Activated CD4-positive, alpha-beta T cell treated with anti-CD3 and anti-CD28 coated beads for 36 hours (primary cell): ENCODE measurements at places on chromosomes 16 and 17. TPM values are rescaled to one million over a fixed set of nuclear protein-coding genes. Genes with fewer than 3 reads are reported as not detected.

- DNase-seq: no peak
- no peaks in the 10 kb centered on the region for H3K27me3 ChIP-seq
- H3K27ac ChIP-seq: peak overlapping the region; percentile 29
- H3K36me3 ChIP-seq: no peaks in the 10 kb centered on the region
- peaks cover 26% of the 10 kb centered on the region for H3K4me1 ChIP-seq
Measured at GRCh38 chr17:50947782-50948543, 81.8 kb upstream of the TOB1 start.

DNA sequence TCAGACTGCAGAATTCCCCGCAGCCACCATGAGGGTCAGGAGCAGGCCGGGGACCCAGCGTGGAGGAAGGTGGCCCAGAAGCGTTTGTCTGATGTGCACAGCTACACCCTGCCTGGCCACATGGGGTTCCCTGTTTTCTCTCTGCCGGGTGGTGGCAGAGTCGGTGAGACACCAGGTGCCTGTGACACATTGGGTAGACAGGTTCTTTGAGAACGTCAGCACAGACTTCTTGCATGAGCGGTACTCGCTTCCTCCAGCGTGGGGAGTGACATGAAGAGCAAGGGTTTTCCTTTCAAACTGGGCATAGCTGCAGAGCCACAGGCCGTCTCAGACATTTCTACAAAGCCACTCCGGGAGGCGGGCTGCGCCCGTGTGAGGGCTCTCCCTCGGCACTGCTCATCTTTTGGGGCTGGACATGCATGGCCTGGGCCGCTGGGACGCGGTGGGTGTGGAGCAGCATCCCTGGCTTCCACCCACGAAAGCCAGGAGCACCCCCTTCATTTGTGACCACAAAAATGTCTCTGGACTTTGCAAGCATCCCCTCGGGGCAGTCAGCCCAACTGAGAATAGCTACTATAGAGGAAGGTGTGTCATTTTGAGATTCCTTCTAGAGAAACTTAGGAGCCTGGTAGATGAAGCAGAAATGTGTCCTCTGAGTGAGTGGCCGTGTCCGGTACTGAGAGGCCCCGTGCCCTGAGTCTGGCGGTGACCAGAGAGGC, 26.0 kb downstream of the NME3 start:
- no peak overlapping the region for H3K27ac ChIP-seq
- H3K4me3 ChIP-seq: no peak overlapping the region
- no peaks in the 10 kb centered on the region for H3K4me1 ChIP-seq
- no peaks in the 10 kb centered on the region for H3K27me3 ChIP-seq
- no peak for DNase-seq

- no peak overlapping the region for H3K27ac ChIP-seq
- H3K27me3 ChIP-seq: peaks cover 12% of the 10 kb centered on the region
- H3K4me3 ChIP-seq: no peak overlapping the region
- H3K36me3 ChIP-seq: no peaks in the 10 kb centered on the region
- H3K4me1 ChIP-seq: peaks cover 2% of the 10 kb centered on the region
- DNase-seq: no peak
Measured at GRCh38 chr17:40956401-40957254, 10.1 kb downstream of the KRT39 start.

DNA sequence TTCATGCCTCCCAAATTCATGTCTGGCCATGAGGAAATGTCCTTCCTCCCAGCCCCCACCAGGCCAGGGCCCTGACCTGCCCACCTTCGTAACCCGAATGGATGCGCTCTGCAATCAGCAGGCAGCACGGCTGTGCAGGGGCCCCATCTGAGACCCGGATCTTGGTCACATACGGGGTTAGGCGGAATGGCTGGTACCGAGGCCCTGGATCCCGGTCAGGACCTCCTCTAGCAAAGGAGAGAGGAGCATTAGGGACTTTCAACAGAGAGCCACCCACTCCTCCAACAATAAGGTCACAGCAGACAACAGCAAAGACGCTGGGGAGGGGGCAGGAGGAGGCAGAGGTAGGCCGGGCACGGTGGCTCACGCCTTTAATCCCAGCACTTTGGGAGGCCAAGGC, 3.6 kb downstream of the PER1 start:
- H3K36me3 ChIP-seq: peaks cover 40% of the 10 kb centered on the region
- no peak for DNase-seq
- no peaks in the 10 kb centered on the region for H3K27me3 ChIP-seq
- H3K4me1 ChIP-seq: peaks cover 29% of the 10 kb centered on the region
- no peak overlapping the region for H3K27ac ChIP-seq
- no peak overlapping the region for H3K4me3 ChIP-seq

- no peaks in the 10 kb centered on the region for H3K36me3 ChIP-seq
- H3K4me3 ChIP-seq: peak overlapping the region; percentile 30
- peaks cover 39% of the 10 kb centered on the region for H3K27me3 ChIP-seq
Measured at GRCh38 chr16:71426069-71426879, 15.6 kb downstream of the TLE7 start.

DNA sequence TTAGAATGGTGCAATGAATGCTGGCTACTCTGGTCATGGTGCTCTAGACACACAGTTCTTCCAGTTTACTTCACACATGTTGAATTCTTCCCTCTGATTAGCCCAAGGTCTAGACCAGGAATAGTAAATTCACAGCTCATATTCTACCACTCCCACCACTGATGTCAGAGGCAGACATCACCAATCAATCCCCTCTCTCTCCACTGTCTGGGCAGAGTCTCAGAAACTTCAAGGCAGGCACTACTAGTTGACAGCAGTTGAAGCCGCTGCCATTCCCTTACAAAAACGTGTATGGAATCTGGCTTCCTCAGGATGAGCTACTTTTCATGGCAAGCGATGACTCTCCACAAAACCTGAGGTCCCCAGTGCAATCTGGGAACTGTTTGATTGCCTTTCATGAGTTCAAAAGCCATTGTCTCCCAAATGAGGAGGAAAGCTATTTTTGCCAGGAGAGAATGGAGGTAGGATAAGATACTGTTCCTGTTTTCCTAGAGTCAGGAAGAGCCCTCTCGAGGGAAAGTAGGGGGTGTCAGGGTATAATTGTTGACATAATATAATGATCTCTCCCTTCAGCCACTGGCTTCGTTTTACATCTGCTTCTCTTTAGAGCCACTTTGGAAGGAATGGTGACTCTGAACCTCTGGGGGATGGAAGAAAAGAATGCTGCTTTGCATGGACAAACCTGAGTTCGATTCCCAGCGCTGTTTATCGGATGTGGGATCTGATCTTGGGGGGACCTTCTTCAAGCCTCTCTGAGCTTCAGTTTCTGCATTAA, 90.0 kb downstream of the FOXL1 start:
- DNase-seq: no peak
- H3K4me3 ChIP-seq: no peak overlapping the region
- H3K27me3 ChIP-seq: peaks cover 26% of the 10 kb centered on the region
- no peak overlapping the region for H3K27ac ChIP-seq
- H3K4me1 ChIP-seq: peaks cover 27% of the 10 kb centered on the region

GRCh38 chr17:28187931-28188330, 131.1 kb upstream of the TMEM97 start:
- H3K4me3 ChIP-seq: no peak overlapping the region
- no peak for DNase-seq
- H3K36me3 ChIP-seq: peaks cover 22% of the 10 kb centered on the region
- H3K27me3 ChIP-seq: no peaks in the 10 kb centered on the region
- H3K4me1 ChIP-seq: no peaks in the 10 kb centered on the region
- H3K27ac ChIP-seq: no peak overlapping the region

GRCh38 chr17:74937064-74938051, 1.7 kb downstream of the OTOP3 start:
- H3K4me1 ChIP-seq: no peaks in the 10 kb centered on the region
- DNase-seq: no peak
- no peaks in the 10 kb centered on the region for H3K36me3 ChIP-seq
- H3K4me3 ChIP-seq: no peak overlapping the region
- peaks cover 43% of the 10 kb centered on the region for H3K27me3 ChIP-seq

DNA sequence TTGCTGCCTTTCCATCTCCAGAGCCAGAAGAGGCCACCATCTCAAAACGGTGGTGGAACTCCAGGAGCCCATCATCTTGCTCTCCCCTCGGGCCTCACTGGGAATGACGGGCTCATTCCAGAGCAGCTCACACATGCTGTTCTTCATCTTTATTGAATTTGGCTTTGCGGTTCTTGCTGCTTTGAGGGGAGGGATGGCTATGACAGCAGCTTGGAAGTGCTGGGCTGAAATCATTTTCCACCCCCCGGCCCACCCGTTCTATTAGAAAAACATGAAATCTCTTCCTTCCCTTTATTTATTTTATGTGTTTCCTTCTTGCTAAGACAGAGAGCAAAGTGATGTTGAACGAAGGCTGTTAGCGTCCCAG, 149.8 kb upstream of the RPL38 start:
- no peaks in the 10 kb centered on the region for H3K36me3 ChIP-seq
- no peaks in the 10 kb centered on the region for H3K4me1 ChIP-seq
- H3K4me3 ChIP-seq: no peak overlapping the region
- DNase-seq: no peak
- peaks cover 11% of the 10 kb centered on the region for H3K27me3 ChIP-seq
- no peak overlapping the region for H3K27ac ChIP-seq

DNA sequence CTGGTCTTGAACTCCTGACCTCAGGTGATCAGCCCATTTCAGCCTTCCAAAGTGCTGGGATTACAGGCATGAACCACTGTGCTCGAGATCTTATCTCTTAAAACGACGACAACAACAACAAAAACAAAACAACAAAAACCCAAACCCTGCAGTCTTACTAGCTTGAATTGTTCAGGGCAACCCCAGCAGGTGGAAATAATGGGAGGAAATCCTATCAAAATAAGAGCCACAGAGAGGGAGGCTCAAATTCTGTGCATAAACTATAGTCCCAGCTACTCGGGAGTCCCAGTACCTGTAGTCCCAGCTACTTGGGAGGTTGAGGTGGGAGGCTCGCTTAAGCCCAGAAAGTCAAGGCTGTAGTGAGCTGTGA, 16.5 kb upstream of the ATP6V0A1 start:
- peaks cover 18% of the 10 kb centered on the region for H3K4me1 ChIP-seq
- H3K4me3 ChIP-seq: no peak overlapping the region
- no peaks in the 10 kb centered on the region for H3K27me3 ChIP-seq

DNA sequence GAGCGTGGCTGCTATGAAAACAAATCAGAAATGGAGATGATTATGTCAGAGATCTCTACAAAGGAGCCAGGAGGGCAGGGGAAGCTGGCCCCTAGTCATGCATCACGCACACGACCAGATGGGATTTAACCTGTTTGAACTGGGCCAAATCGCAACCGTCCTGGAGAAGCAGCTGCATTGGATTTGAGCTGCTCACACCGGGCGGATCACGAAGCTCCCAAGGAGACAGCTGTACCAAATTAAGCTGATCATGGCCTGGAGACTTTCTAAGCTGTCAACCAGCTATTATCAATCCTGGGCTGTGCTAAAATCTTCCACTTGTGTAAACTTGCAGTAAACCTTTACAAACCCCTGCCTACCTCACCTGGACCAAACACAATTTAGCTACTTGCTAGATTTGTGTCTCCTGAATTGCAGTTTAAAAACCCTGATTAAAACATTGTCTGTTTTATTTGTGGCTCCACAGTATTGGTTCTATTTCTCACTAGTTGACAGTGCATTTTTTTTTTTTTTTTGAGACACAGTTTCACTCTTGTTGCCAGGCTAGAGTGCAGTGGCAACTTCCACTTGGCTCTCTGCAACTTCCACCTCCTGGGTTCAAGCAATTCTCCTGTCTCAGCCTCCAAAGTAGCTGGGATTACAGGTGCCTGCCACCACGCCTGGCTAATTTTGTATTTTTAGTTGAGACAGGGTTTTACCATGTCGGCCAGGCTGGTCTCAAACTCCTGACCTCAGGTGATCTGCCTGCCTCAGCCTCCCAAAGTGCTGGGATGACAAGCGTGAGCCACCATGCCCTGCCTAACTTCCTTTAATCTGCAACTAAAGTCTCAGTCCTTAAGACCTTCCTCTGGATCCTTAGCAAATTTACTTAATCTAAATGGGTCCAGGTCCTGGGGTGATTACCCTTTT, 98.3 kb upstream of the GRIN2A start:
- peaks cover 7% of the 10 kb centered on the region for H3K4me1 ChIP-seq
- no peak overlapping the region for H3K27ac ChIP-seq
- H3K36me3 ChIP-seq: no peaks in the 10 kb centered on the region
- no peak overlapping the region for H3K4me3 ChIP-seq

- no peaks in the 10 kb centered on the region for H3K27me3 ChIP-seq
- H3K4me3 ChIP-seq: no peak overlapping the region
- peaks cover 7% of the 10 kb centered on the region for H3K36me3 ChIP-seq
Measured at GRCh38 chr16:50441486-50442157, 72.8 kb upstream of the BRD7 start.

GRCh38 chr17:36901506-36901905, 35.8 kb upstream of the LHX1 start:
- no peaks in the 10 kb centered on the region for H3K36me3 ChIP-seq
- no peak overlapping the region for H3K27ac ChIP-seq
- H3K4me1 ChIP-seq: no peaks in the 10 kb centered on the region
- peaks cover 13% of the 10 kb centered on the region for H3K27me3 ChIP-seq
- H3K4me3 ChIP-seq: no peak overlapping the region

DNA sequence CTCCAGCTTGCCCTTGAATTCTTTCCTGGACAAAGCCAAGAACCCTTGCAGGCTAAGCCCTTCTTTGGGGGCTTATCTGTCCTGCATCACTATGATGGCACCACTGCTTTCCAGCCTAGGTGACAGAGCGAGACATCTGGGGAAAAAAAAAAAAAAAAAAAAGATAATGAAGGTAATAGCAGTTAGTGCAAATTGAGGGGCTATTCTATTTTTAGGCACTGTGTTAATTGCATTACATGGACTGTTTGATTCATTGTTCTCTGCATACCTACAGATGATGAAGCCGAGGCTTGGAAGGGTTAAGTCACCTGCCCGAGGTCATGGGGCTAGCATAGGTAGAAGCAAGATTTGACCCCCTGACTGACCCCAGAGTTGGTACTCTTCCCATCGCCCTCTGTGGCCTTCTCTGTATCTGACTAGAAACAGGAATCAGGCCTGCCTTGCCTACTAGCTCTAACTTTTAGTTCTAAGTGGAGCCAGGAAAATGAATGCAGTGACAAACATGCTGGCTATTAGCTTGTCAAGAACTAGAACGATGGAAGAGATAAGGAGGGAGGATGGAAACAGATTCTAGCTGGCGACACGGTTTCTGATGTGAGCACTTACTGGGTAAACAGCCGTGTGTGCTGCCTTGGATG, 312.1 kb downstream of the SNX29 start:
- no peaks in the 10 kb centered on the region for H3K27me3 ChIP-seq
- H3K4me1 ChIP-seq: no peaks in the 10 kb centered on the region
- H3K27ac ChIP-seq: no peak overlapping the region
- DNase-seq: no peak

DNA sequence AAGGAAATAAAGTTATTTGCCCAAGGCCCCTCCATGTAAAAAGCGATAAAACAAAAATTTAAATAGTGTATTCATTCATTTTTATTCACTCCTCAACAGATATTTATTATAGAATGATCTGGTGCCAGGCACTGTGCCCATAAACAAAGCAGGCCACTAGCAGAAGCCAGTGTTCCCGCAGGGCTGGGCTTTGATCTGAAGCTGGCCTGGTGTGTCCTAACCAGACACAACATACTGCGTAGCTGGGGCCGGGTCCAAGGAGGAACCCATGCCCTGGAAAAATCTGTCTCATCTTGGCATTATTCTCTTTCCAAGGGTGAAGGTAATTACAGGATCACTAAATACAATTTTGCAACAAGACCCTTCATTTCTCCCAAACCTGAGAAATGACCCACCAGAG, 537.4 kb upstream of the CDH5 start:
- DNase-seq: no peak
- H3K27ac ChIP-seq: no peak overlapping the region
- H3K4me1 ChIP-seq: no peaks in the 10 kb centered on the region
- peaks cover 2% of the 10 kb centered on the region for H3K27me3 ChIP-seq
- H3K4me3 ChIP-seq: no peak overlapping the region

Gene SYT17
- not detected for total RNA-seq

Gene SPIRE2
- 1.5 TPM for total RNA-seq

Gene SLC5A11
- not detected for total RNA-seq

Gene FOXN1
- total RNA-seq: not detected

Gene P4HB
- 578 TPM for total RNA-seq

Gene CDR2L
- total RNA-seq: 0.91 TPM

Gene ALOX12
- not detected for total RNA-seq

Gene PRDM7
- not detected for total RNA-seq

Gene CALB2
- not detected for total RNA-seq

Gene PHF12
- total RNA-seq: 52.3 TPM
